Right cardiac atrium (tissue), 5 donors: ENCODE measurements at places on chromosomes 2 and 18.

GRCh38 chr2:114709936-114710850 is 267.8 kb downstream of the DPP10 start:
- DNase-seq, result no peak

- no peak for DNase-seq
These were observed 78.7 kb upstream of the RGPD5 start for GRCh38 chr2:109715313-109715805.

GRCh38 chr2:17805717-17806363 is 10.4 kb upstream of the MSGN1 start:
- DNase-seq, result no peak

GRCh38 chr2:133146893-133147292 is 421.4 kb downstream of the NCKAP5 start:
- no peak for DNase-seq

GRCh38 chr2:235502336-235502735 is 8.5 kb downstream of the AGAP1 start:
- DNase-seq, result no peak
